ENCODE measurements at places on chromosomes 12 and 14. TPM values are rescaled to one million over a fixed set of nuclear protein-coding genes. Genes with fewer than 3 reads are reported as not detected.
A peak's percentile ranks its signal among the peaks of the same experiment; 100 is the strongest.

The LRP6 gene
- 5.2 TPM for total RNA-seq

The KRT77 gene
- total RNA-seq, result 0.11 TPM

The SYNDIG1L gene
- total RNA-seq, result not detected

The BICDL1 gene
- total RNA-seq, result 143 TPM

The FKBP3 gene
- total RNA-seq, result 36.0 TPM

The GYS2 gene
- not detected for total RNA-seq

The CHMP4A gene
- 73.4 TPM for total RNA-seq

The HOXC13 gene
- not detected for total RNA-seq

The SCN8A gene
- 0.14 TPM for total RNA-seq

The NPAS3 gene
- not detected for total RNA-seq

GRCh38 chr12:39831587-39832315 lies 212.1 kb upstream of the ABCD2 start:
- no peaks in the 10 kb centered on the region for H3K4me1 ChIP-seq
- no peaks in the 10 kb centered on the region for H3K36me3 ChIP-seq
- no peaks in the 10 kb centered on the region for H3K27me3 ChIP-seq
- no peak overlapping the region for H3K4me3 ChIP-seq
- H3K27ac ChIP-seq, result no peak overlapping the region

GRCh38 chr12:132443091-132443490 lies 46.9 kb upstream of the FBRSL1 start:
- peaks cover 81% of the 10 kb centered on the region for H3K4me1 ChIP-seq
- H3K36me3 ChIP-seq, result no peaks in the 10 kb centered on the region
- no peak for DNase-seq
- no peaks in the 10 kb centered on the region for H3K27me3 ChIP-seq
- H3K4me3 ChIP-seq, result no peak overlapping the region
- no peak overlapping the region for H3K27ac ChIP-seq

DNA sequence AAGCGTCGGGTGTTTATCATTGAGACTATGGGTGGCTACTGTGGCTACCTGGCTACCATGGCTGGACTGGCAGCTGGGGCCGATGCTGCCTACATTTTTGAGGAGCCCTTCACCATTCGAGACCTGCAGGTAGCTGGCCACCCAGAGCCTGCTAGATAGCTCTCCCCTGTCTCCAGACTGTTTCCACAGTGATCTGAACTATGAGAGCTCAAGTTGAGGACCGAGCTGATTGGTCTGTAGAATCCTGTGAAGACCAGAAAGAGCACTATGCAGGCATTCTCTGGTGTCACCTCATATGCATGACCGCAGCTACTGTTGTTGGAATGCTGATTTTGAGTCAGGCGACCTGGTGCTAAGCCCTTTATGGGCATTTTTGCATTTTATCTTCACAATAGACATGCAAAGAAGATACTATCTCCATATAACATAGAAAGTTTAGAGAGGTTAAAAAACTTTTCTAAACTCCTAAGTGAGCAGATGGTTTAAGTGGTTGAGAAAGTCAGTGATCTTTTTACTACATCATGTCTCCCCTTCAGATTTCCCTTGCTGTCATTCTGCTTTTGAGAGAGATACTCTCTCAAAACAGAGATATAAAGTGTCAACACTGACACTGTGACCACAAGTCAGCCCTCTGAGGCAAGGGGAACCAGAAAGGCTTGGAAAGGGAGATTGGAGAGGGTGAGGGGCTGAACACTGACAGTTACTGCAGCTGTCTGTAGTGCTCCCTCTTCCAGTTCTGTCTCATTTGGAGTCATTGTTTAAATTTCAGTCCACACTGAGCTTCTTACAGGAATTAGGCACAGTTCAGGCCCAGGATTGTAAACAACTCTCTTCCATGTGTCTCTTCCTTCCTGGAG lies 14.3 kb downstream of the ASB8 start:
- no peaks in the 10 kb centered on the region for H3K27me3 ChIP-seq
- no peak overlapping the region for H3K27ac ChIP-seq
- H3K4me1 ChIP-seq, result no peaks in the 10 kb centered on the region
- no peak overlapping the region for H3K4me3 ChIP-seq
- DNase-seq, result no peak

- no peaks in the 10 kb centered on the region for H3K4me1 ChIP-seq
- H3K27ac ChIP-seq, result no peak overlapping the region
- peak; percentile 28 for DNase-seq
- H3K4me3 ChIP-seq, result no peak overlapping the region
- H3K27me3 ChIP-seq, result no peaks in the 10 kb centered on the region
These were observed 96.9 kb upstream of the FGD4 start for GRCh38 chr12:32302218-32303173.

DNA sequence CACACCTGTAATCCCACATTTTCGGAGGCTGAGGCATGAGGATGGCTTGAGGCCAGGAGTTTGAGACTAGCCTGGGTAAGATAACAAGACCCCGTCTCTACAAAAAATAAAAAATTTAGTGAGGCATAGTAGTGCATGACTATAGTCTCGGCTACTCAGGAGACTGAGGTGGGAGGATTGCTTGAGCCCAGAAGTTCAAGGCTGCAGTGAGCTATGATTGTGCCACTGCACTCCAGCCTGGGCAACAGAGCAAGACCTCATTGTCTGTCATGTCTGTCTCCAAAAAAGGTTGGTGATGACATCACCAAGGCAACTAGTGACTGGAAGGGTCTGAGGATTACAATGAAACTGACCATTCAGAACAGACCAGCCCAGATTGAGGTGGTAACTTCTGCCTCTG lies 83.5 kb upstream of the COCH start:
- H3K27me3 ChIP-seq, result no peaks in the 10 kb centered on the region
- no peaks in the 10 kb centered on the region for H3K36me3 ChIP-seq
- no peaks in the 10 kb centered on the region for H3K4me1 ChIP-seq
- H3K27ac ChIP-seq, result no peak overlapping the region
- no peak for DNase-seq

DNA sequence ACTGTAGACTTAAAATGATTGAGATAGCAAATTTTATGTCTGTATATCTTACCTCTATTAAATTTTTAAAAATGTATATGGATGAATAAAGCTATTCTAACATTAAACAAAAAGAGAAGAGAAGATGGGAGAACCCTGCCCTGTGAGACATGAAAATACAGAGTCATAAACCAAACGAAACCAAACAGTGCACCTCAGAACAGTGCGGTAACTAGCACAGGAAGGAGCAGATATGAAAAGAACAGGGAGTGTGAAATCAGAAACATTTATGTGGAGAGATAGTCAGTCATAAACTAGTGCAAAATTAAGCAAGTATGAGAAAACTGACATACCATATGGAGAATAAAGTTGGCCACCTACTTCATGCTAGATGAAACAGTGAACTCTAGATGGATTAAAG lies 135.1 kb downstream of the ERC1 start:
- DNase-seq, result no peak
- H3K27ac ChIP-seq, result no peak overlapping the region
- H3K4me3 ChIP-seq, result no peak overlapping the region

DNA sequence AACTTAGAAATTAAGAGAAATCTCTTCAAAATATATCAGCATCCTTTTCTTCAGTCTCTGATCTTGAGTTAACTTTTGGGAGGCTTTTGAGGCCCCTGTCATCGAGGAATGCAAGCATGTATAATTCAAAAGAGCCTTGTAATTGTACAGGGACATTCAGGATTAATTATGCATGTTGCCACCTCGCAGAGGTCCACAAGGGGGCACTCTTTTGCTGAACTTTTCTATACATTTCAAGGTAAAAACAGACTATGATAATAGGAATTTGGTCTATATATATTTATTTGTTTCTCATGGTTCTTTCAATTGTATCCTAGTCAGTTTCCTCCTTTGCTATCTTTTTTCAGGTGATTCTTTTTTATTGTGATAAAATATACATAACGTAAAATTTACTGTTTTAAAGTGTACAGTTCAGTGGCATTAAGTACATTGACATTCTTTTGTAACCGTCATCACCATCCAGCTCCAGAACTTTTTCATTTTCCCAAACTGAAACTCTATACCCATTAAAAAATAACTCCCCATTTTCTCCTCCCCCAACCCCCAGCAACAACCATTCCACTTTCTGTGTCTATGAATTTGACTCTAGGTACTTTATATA lies 47.0 kb upstream of the SLC2A13 start:
- no peak overlapping the region for H3K4me3 ChIP-seq
- H3K27me3 ChIP-seq, result no peaks in the 10 kb centered on the region
- H3K4me1 ChIP-seq, result no peaks in the 10 kb centered on the region
- DNase-seq, result peak; percentile 27
- no peaks in the 10 kb centered on the region for H3K36me3 ChIP-seq

- no peak overlapping the region for H3K27ac ChIP-seq
- H3K4me3 ChIP-seq, result no peak overlapping the region
- DNase-seq, result no peak
- H3K36me3 ChIP-seq, result no peaks in the 10 kb centered on the region
These were observed 368.6 kb downstream of the DPF3 start for GRCh38 chr14:72525087-72525915.

DNA sequence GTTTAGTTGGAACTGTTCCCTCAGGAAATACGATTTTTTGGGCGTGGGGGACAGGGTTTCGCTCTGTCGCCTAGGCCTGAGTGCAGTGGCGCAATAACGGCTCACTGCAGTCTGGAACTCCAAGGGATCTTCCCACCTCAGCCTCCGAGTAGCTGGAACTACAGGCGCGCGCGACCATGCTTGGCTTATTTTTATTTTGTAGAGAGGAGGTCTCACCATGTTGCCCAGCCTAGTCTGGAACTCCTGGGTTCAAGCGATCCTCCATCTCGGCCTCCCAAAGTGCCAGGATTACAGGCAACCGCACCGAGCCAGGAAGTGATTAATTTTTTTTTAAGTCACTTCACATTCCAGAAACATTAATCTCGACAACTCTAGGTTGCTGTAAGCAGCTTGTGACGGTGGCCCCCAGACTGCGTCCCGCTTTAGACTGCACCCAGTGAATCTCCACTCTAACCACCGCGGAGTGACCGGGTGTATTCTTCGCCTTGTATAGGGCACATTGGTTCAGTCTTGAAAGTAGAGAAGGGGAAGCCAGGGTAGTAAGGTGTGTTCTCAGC lies 830 bp upstream of the MIS18BP1 start:
- DNase-seq, result no peak
- H3K27me3 ChIP-seq, result no peaks in the 10 kb centered on the region
- peak overlapping the region; percentile 75 for H3K4me3 ChIP-seq
- H3K27ac ChIP-seq, result peak overlapping the region; percentile 69
- H3K4me1 ChIP-seq, result peaks cover 27% of the 10 kb centered on the region

DNA sequence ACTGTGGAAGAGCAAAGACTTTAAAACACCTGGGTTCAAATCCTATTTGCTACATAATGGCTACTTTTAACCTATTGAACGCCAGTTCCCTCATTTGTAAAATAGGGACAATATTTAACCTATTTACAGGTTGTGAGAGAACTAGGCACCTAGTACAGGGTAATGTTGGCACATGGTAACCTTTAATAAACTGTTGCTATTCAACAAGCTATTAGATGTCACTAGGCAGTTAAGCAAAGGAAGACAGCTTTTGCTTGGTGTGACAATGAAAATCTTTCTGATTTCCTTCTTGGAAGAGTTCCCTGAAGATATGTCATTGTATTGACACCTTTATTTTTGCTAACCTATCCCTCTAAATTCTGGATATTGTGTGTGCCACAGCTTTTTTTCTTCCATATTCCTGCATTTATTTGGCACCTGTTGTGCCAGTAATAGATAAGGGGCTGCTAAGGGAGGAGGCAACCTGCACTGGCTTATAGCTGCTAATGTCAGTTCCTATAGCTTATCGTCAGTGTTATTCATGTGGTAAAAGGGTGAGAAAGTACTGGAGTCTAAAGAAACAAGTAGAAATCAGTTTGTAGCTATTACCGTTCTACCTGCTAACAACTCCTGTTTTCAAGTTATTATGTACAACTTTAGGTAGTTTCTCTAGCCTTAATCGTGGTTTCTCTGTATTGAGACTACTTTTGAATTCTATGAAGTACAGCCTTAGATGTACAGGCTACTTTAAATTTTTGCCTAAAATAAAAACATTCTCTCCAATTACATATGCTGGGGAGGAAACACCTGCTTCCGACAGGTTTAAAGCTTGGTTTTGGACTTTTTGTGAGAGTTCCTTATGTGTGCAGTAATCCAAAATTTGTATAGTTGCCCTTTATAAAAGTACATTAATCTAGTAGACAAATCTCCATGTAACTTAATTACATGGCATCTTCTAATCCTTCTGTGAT lies 24.3 kb downstream of the HIF1A start:
- peaks cover 26% of the 10 kb centered on the region for H3K4me1 ChIP-seq
- H3K36me3 ChIP-seq, result peaks cover 36% of the 10 kb centered on the region
- no peaks in the 10 kb centered on the region for H3K27me3 ChIP-seq
- no peak for DNase-seq
- peak overlapping the region; percentile 46 for H3K27ac ChIP-seq

GRCh38 chr12:124906606-124907261 lies 7.7 kb downstream of the UBC start:
- no peak overlapping the region for H3K27ac ChIP-seq
- peaks cover 17% of the 10 kb centered on the region for H3K4me1 ChIP-seq
- DNase-seq, result peak; percentile 89
- no peak overlapping the region for H3K4me3 ChIP-seq

GRCh38 chr12:122523280-122523679 lies 3.5 kb downstream of the RSRC2 start:
- H3K4me3 ChIP-seq, result peak overlapping the region; percentile 9
- H3K4me1 ChIP-seq, result peaks cover 24% of the 10 kb centered on the region
- no peaks in the 10 kb centered on the region for H3K27me3 ChIP-seq
- peaks cover 66% of the 10 kb centered on the region for H3K36me3 ChIP-seq
- DNase-seq, result no peak
- peak overlapping the region; percentile 20 for H3K27ac ChIP-seq

GRCh38 chr14:54697803-54698202 lies 130.9 kb downstream of the SAMD4A start:
- H3K4me1 ChIP-seq, result no peaks in the 10 kb centered on the region
- no peaks in the 10 kb centered on the region for H3K36me3 ChIP-seq
- H3K27me3 ChIP-seq, result no peaks in the 10 kb centered on the region
- no peak overlapping the region for H3K4me3 ChIP-seq

DNA sequence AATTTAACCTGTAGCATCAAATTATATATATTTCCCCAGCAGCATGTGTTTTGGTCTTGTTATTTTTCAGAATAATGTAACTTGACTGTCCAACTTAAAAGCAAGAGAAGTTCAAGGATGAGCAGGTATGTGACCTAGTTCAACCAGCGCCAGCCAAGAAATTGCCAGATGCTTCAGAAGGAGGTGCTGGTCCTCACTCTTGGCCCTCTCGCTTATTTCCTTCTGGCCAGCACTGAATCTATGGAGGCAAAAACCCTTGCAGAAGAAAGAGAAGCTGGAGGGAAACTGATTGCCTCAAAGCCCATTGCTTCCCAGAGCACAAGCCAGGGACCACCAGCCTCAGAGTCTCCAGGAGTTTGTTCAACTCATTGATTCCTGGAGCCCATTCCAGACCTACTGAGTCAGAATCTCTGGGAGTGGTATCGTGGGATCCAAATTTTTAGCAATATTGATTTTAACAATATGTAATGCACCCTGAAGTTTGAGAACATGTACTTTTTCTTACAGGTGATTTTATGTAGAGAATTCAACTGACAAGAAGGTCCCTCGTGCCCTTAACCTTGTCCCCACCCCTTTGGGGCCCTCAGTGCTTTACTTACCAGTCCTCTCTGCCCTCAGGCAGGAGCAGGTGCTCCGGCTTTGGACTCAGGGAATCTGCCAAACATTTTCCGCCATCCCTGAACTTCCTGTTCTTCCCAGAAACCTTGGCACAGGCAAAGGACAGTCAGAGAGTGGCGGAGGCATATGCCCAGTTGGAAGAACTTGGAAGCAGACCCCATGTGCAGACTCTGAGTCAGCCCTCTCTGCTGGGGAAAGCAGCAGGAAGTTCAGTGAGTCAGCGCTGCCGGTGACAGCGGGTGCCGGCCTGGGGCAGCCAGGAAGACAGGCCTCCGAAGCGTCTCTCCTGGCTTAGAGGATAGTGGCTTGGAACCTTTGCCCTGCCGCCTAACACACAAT lies 10.4 kb downstream of the BEST3 start:
- DNase-seq, result peak; percentile 1
- H3K27ac ChIP-seq, result no peak overlapping the region
- no peaks in the 10 kb centered on the region for H3K36me3 ChIP-seq
- no peaks in the 10 kb centered on the region for H3K4me1 ChIP-seq
- no peaks in the 10 kb centered on the region for H3K27me3 ChIP-seq
